Esophagus squamous epithelium (tissue), 5 donors: ENCODE measurements at places on chromosomes 12 and 14.
A peak's percentile ranks its signal among the peaks of the same experiment; 100 is the strongest.

DNA sequence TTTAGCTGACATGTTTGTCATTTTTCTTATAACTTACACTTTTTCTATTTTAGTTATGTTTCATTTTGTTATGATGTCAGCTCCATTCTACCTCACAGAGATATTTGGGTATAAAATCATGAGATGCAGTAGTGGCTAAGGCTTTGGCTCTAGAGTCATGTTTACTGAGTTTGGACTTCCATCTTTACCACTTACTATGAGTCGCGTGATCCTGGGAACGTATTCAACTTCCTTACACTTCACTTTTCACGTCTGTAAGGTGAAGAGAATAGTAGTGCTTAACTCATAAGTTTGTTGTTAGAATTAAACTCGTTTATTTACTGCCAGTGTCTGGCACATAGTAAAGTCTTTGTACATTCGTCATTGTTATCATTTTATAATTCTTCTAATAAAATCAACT is 126.3 kb downstream of the ERC1 start:
- DNase-seq = no peak

DNA sequence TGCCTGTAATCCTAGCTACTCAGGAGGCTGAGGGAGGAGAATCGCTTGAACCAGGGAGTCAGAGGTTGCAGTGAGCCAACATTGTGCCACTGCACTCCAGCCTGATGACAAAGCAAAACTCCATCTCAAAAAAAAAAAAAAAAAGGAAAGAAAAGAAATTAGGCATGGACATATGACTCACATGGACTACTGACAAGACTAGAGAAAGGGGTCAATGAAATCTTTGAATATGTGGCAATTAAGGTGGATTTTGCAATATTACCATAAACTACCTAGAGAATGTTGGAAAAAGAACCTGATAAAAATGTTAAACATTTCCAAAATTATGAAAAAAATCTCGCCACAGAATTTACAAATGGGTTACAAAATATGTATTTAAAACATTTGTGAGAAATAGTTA is 873.6 kb downstream of the C12orf50 start:
- DNase-seq = no peak

DNA sequence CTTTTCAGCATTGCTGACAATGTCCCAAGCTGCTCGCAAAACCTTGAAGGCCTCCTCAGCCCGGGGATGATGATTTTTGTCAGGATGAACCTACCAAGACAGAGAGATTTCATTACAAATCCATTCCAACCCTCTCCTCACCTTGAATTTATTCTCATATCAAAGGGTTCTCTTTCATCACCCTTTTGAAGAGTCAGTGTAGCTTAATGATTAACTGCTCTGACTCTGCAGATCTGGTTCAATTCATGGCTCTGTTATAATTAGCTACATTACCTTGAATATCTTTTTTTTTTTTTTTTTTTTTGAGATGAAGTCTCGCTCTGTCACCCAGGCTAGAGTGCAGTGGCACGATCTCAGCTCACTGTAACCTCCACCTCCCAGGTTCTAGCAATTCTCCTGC is 5.6 kb downstream of the ORMDL2 start:
- no peak for DNase-seq

GRCh38 chr12:53057816-53058500 is 8.1 kb downstream of the TNS2 start:
- DNase-seq = no peak

DNA sequence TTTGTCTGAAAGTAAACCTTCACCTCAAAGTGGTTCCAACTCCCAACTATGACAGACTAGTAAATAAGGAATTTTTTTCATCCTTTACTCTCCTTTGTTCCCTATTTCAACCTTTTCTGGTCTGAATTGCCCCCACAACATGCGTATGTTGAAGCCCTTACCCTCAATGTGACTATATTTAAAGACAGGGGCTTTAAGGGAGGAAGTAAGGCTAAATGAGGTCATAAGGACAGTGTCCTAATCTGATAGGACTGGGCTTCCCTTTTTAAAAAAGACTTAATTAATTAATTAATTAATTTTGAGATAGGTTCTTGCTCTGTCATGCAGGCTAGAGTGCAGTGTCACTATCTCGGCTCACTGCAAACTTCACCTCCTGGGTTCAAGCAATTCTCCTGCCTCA is 86.3 kb downstream of the VCPKMT start:
- no peak for DNase-seq

DNA sequence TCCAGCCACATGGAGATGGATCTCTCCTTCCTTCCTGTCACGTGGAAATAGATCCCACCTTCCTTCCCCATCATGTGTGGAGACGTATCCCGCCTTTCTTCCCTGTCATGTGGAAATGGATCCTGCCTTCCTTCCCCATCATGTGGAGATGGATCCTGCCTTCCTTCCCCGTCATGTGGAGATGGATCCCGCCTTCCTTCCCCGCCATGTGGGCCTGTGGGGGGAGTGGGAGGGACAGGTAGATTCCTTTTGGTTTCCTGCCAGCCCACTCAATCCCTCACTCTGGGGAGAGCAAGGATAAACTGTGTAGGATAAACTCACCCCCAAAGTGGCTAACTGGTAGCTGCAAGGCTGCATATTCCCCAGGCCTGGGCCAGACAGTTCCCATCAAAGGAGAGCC is 31.7 kb upstream of the TDRD9 start:
- DNase-seq = no peak

DNA sequence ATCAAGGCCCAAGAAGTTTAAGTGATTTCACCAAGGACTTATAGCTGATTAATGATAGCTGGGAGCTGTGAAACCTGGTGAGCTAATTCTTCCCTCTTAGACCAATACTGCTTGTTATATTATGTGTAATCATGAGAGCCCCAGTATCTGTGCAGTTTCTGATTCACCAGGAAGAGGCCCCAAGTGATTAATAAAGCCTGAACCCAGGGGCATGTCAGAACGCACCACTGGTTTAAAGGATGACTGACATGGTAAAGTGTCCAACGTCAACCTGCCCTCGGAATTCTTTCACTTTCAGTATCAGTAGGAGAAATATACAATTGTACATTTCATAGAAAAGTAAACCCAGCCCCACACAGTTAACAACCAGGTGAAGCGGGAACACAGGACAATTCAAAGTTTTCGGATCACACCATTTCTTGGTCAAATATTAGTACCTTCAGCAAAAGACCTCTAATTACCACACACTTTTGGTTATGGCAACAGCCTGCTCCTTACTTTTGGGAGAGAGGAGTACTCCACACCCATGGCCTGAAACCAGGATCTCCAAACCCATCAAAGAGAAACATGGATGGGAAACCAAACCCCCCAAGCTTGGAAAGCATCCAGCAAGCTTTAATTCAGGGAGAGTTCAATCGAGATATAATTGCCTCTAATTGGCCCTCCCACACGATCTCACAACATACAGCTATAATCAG is 28.5 kb downstream of the TMCC3 start:
- no peak for DNase-seq

DNA sequence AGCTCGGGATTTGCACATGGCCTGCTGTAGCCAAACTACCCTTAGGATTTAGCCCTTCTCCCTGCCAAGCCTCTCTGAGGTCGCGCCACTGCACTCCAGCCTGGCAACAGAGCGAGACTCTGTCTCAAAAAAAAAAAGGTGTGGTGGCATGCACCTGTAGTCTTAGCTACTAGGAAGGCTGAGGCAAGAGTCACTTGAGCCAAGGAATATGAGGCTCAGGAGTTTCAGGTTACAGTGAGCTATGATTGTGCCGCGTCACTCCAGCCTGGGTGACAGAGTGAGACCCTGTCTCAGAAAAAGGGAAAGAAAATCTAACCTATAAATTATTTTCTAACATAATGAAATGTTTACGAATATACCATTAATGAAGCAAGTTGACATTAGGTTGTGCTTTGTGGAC is 29.7 kb downstream of the ESRRB start:
- DNase-seq = no peak

DNA sequence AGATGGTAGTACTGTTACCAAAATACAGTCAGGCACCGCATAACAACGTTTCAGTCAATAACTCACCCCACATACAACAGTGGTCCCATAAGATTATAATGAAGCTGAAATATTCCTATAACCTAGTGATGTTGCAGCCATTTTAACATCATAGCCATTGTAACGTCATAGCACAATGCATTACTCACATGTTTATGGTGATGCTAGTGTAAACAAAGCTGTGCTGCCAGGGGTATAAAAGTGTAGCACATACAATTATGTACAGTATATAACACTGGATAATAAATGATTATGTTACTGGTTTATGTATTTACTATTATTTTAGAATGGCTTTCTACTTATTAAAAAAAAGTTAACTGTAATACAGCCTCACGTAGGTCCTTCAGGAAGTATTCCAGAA is 37.0 kb downstream of the GPR137C start:
- DNase-seq = no peak

DNA sequence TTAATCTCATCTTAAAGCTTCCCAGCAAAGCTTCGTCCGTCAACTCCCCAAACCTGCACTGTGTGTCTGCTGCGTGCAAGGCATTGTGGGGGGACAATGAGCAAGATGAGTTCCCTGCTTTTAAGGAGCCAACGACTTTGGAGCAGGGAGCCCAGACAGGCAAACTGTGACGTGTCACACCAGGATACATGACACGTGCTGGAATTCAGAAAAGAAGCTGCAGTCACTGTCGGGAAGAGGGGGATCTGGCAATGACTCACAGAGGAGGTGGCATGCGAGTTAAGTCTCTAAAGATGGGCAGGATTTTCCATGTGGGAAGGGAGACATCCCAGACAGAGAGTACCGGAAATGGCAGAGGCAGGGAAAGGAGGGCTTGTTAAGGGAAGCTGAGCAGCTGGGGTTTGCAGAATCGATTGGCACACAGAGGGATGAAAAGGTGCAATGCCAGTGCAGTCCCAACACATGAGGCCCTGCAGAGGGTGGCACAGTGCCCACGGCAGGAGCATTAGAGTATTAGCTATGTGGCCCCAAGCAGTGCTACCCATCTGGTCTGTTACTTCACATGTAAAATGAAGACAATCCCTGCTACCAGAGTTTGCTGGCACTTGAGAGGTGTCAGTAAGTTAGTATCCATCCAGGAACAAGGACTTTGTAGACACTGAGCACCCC is 52.9 kb downstream of the SETD3 start:
- no peak for DNase-seq

DNA sequence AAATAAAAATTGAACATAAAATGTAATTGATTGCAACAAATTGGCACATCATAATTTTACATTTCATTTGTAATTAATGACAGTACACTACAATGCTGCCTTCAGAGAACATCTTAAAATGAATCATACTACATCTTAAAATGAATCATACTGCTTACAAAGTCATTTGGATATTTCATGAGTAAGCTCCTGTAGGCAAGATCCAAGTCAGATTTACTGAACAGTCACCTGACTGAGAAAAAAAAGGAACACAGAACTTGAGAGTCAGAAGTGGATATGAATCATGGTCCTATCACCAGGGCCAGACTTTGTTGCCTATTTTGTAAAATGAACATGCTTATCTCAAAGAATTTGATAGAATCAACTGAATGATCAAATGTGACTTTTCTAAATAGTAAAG is 32.7 kb upstream of the FBLN5 start:
- DNase-seq = no peak

DNA sequence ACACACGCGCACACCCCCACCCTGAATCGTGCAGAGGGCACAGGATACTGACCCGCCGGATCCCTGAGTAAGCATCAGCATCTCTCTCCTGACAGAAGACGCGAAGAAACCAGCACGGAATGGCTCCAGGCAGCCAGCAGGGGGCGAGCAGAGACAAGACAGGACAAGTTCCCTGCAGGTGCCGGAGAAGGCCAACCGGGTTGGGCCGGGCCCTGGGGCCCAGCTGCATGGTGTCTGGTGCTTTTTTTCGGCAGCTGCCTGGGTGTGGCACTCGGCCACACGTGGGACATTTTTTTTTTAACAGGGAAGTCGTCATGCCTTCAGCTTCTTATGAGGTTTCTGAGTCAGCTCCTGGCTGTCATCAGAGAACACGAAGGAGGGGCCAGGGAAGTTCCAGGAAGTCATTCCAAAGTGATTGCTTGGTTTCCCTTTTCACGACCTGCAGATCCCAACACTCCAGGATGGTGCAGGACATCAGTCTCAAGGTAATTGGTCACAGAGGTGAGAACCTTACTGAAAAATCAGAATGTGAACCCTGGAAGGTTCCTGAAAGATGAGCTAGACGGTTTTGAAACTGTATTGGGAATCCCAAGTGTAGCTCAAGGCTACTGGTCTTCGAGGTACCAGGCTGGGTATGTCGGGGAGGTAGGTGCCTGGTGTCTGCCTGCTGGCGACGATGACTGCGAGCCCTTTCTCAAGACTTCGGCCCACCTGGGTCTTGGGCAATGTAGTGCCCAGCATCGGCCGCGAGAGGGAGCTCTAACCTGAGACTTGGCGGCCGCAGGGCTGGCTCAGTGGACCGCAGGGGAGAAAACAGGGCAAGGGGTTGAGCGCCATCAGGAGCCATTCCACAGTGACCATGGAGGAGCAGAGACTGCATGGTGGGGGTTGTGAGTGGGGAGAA is 190.8 kb upstream of the PRMT8 start:
- peak; percentile 50 for DNase-seq

- DNase-seq = no peak
These were observed 5.8 kb downstream of the PHB2 start for GRCh38 chr12:6964605-6965025.

DNA sequence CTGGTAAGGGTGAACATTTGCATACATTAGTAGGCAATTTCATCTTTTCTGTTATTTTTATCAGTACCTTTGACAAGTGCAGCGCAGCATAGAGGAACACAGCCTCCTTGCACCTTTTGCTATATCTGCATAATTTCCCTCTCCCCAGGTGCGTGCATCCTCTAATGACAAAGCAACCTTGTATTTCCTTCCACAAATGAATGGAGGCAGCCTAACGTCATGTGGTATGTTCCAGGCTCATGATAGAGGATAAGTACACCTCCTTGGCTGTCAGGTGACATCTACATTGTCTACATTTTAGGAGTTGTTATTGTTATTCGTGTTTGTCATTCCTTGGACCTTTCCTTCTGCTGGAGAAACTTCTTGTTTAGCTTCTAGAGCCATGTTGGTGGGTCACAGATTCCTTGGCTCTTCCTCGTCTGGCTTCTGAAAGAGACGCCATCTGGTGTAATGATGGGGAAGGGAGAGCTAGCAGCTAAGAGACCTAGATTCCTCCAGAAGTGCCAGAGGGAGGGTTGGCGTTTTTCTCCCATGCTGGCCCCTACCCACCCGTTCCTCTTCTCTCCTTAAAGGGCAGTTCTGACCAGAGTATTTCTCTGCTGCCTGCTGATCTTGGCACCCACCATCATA is 37.0 kb downstream of the EVL start:
- no peak for DNase-seq

DNA sequence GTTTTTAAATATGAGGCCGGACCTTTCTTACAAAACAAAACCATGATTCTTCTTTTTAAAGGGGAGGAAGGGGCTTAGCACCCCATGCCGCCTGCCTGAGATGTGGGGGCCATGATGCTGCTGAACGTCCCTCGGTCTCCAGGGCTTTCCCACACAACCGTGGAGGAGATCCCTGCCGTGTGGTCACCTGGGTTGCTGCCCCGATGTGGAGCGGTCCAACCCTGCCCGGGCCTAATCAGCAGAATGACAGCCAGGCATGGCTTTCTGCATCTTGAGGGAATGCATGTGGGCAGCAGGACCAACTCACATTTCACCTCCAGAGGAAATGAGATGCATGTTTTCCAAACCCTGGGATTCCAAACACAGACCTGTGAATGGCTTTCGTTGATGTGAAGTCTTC is 48.9 kb upstream of the C14orf180 start:
- DNase-seq = no peak
